ENCODE measurements at places on chromosomes 7 and 10.
A peak's percentile ranks its signal among the peaks of the same experiment; 100 is the strongest.

- no peak for DNase-seq
Measured at GRCh38 chr7:76252021-76252420, 50.3 kb downstream of the SRRM3 start.

- no peak for DNase-seq
Measured at GRCh38 chr10:129548600-129548999, 81.6 kb downstream of the MGMT start.

DNA sequence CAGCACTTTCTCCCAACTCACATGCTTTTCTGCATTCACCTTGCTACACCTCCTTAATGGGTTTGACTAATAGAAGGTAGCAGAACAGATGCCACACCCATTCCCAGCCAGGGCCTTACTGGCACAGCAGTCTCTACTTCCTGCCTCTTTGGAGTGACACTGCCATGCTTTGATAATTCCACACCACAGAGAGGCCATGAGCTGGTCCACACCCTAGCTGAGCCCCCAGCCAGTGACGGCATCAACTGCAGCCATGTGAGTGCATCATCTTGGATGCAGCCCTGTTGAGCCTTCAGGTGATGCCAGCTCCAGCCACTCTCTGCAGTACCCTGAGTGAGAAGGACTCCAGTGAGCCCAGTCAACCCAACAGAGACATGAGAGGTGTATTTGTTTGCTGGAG lies 27.5 kb upstream of the EZH2 start:
- peak; percentile 14 for DNase-seq

GRCh38 chr10:70053841-70054288 lies 1.2 kb downstream of the MACROH2A2 start:
- peak; percentile 11 for DNase-seq

DNA sequence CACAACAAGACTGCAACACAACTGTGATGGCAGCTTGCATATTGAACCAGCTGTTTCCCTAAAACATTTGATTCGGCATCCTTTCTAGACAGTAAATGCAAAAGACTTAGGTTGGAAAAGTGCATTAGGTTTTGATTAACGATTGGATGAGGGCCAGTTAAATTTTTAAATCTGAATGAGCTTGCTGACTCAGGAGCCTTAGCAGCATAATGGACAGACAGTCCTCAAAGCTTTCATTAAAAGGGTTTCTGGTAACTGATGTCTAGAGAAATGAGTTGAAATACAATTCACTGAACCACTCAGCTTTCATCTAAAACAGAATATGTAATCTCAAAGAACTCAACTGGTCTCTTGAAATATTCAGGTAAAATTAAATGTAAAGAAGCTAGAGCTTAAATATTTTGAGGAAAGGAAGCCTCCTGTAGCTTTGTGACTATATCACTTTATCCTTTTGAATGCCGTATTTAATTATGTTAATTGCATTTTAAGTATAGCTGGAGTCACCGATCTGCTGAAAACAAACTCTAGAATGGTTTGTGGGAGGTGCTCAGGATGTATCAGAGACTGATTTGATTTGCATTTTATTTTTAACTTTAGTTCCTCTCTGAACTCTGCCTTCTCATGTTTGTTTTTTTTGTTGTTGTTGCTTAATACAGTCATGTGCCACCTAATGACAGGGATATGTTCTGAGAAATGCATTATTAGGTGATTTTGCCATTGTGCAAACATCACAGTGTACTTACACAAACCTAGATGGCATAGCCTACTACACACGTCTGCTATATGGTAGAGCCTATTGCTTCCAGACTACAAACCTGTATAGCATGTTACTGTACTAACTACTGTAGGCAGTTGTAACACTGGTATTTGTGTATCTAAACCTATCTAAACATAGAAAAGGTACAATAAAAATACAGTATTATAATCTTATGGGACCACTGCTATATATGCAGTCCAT lies 29.2 kb upstream of the ATRNL1 start:
- no peak for DNase-seq

DNA sequence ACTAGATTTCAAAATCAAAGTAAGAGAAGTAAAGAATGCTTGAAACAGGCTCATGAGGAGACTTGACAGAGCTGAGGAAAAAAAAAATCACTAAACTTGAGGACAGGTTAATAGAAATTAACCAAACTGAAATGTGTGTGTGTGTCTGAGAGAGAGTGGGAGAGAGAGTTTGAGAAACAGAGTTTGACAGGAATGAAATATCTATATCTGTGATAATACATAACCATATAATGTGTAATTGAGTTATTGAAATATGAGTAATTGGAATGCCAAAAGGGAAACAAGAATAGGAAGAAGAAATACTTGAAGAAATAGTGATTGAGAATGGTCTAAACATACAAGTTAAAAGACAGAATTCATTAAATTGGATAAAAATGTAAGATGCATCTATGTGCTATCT lies 268.0 kb upstream of the CHRM2 start:
- no peak for DNase-seq

DNA sequence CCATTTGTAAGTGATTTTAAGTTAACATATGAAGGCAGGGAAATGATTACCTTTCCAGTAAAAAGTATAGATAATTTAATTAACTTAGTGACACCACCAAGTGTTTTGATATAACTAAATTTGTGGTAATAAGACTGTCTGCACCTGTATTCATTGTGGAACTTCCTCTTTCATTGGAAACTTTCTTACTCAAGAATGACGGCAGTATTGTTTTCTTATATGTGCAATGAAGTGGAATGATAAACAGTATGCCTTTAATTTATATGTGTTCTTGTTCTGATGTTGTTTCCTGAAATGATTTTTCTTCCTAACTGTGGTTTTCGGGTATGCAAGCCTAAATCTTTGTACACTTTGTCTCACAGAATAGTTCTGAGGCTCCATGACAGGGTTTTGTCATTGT lies 46.4 kb downstream of the CASD1 start:
- no peak for DNase-seq

- DNase-seq: no peak
Measured at GRCh38 chr10:122144199-122144598, 126.9 kb upstream of the BTBD16 start.

DNA sequence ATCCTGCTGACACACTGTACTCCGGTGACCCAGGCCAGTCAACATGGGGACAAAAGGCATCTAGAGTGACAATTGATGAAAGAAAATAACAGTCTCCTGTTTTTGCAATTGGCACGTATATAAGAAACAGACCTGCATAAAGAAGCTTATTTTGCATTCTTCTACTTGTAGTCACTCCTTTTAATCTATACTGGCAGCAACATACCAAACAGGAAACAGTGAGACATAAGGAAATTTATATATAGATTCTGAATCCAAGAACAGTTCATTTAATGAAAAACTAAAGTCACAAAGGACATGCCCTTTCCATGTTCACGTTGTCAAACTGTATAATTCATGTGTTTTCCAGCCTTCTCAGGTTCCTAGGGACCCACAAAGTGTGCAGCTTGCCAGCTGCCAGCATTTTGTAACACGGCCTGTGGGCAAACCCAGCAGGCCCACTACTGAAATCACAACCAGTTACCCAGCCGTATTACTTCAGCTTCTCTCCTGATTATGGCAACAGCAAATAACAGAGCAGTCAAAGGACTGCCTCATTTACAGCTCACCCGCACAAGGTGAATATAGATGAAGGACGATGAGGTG lies 72.3 kb downstream of the AMPH start:
- no peak for DNase-seq

DNA sequence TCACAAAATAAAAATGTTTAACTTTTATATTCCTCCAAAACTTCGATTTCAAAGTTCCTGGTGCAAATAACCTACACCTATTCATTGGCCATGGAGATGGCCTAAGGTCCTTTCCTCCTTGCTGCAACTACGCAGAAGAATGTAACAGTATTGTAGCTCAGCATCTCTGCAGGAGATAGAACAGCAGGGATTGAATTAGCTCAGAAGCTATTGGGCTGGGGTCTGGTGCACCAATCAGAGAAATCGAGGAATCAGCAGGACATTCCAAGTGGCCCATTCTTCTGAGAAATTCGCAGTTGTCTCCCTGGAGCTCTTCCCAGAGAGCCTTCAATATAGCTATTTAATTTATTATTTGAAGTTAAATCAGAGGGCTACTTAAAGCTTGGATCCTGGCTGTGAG lies 560.6 kb downstream of the GATA3 start:
- DNase-seq: no peak

GRCh38 chr10:102280397-102281101 lies 35.2 kb downstream of the GBF1 start:
- no peak for DNase-seq

DNA sequence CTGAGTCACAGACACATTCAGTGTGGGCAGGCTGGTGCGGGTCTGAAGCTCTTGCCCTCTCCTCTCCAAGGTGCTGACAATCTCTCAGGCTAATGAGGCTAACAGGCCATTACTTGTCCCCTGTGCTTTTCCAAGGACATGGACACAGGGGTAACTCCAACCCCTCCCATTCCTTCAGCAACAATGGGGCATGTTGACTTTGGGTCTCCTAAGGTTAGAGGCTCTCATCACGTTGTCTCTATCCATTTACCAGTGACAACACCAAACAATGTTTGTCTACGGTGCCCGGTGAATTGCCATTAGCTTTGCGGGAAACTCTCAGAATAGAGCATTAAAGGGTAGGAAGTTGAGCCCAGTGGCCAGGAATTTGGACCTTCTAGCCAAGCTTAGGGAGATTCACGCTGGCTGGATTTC lies 101.6 kb upstream of the TNS3 start:
- DNase-seq: no peak

GRCh38 chr7:46169384-46169755 lies 248.3 kb upstream of the IGFBP3 start:
- DNase-seq: no peak

- no peak for DNase-seq
Measured at GRCh38 chr7:39300276-39300675, 265.9 kb upstream of the YAE1 start.

DNA sequence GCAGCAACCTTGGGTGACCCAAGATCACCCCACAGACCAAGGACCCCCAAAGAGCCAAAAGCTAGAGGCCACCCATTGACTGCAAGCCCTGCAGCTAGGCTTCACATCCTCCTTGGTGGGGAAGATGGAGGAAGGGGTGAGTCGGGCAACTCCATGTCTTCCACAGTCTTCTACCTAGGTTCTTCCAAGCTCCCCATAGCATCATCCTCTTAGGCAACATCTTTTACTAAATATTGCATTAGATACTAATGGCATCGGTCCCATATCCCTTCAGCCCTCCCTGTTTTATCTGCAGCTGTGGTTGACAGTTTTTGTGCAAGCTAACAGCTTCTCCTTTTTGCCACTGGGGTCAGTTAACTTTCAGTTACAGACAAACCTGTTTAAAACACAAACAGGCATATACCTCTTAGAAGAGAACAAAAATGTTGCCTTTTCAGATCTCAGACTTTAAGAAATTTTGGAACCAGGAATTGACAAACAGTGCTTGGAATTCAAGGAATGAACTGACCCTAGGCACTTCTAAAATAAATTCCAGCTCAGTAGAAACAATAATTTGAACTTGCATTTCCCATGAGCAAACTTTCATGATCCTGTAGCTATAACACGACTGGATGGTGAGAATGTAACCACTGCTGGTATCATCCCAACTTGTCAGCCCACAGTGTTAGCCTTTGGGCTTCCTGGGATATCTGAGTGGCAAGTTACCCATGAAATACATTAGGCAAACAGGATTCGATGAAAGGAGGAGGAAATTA lies 33.9 kb upstream of the MSMB start:
- no peak for DNase-seq

GRCh38 chr7:2725178-2726105 lies 37.4 kb downstream of the AMZ1 start:
- no peak for DNase-seq

DNA sequence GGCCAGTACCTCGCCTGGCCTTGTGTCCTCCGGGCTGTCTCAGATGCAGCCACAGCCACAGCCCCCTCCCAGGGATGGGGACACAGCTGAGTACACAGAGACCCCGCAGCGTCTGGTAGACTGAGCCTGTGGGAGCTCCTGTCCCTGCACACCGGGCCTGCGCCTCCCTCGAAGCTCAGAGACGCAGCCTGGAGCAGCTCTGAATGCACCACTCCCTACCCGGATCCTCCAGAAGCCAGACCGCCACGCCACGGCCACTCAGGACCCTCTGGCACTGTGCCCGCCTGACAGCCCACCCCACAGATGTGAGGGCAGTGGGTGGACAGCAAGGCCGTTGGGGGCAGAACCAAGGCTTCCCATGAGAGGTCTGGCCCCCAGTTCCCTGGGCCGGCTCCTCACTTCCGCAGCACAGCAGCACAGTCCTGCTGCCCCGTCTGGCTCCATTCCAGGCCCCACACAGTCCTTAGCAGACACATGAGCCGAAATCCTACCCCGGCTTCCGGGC lies 40.8 kb downstream of the PAPOLB start:
- DNase-seq: no peak

DNA sequence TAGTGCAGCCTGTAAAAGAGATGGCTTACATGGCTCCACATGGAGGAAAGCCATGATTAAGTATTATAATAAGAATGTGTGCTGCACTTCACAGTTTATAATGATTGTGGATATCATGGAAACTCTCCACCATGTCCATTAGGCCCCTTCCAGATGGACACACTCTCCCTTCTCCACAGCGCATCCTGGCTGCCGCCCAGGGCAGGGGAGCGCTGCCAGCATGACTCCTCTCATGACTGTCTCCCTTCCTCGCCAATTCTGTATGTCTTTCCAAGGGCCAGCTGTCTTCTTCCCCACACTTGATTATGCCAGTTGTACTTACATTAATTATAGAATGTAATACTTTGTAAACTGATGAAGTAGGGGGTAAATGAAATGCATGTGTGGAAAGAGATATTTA lies 259.3 kb upstream of the TMEM72 start:
- no peak for DNase-seq

- DNase-seq: no peak
Measured at GRCh38 chr10:126226205-126226604, 162.1 kb downstream of the ADAM12 start.

- DNase-seq: no peak
Measured at GRCh38 chr10:102322914-102323313, 72.6 kb upstream of the NFKB2 start.

DNA sequence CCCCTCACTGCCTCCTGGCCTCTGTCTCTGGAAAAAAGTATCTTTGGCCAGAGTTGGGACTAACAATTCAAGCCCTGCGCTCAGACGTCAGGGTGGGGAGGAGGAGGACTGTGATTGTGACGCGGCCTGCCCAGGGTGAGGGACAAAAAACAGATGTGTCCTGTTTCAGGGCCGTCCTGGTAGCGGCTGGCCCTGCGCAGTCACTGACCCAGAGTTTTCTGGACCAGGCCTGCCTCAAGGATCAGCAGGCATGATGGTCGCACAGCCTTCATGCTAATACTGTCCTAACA lies 110.1 kb downstream of the CYTH3 start:
- no peak for DNase-seq

Data from Caki2 (cell line).